ENCODE measurements at places on chromosomes 7 and 10.

- no peak for DNase-seq
These were observed 204.7 kb downstream of the SEMA3D start for GRCh38 chr7:84982199-84982598.

- DNase-seq, result no peak
These were observed 13.4 kb downstream of the JCAD start for GRCh38 chr10:30045961-30046360.

DNA sequence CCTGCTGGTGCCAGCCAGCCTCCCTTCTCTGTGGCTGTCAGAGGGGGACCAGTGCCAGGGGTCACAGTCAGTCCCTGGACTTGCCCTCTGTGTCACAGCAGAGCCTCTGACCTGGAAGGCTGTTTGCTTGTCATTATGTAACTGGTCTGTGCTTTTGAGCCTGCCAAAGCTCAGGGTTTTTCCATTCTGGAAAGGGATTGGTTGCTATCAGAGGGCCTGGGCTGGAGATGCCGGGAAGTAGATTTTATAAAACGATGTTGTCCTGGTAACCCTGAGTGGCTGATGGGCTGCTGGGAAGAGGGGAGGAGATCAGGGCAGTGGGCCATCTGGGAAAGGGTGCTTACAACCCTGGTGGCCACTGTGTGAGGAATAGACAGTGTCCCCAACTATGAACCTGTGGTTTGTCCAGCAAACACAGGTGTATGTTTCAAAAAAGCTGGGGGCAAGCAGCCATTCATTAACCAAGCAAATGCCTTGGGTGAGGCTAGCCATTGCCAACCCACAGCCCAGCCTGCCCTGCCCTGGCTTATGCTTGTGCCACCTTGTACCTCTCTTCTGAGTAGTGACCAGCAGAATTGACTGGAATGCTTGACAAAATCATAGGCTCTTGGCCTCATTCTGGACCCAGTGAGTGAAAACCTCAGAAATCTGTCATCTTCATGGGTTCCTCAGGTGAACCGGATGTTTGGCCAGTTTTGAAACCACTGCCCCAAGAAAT, 21.6 kb downstream of the SFTPD start:
- no peak for DNase-seq

- no peak for DNase-seq
These were observed 455.6 kb upstream of the FZD8 start for GRCh38 chr10:36097696-36098095.

DNA sequence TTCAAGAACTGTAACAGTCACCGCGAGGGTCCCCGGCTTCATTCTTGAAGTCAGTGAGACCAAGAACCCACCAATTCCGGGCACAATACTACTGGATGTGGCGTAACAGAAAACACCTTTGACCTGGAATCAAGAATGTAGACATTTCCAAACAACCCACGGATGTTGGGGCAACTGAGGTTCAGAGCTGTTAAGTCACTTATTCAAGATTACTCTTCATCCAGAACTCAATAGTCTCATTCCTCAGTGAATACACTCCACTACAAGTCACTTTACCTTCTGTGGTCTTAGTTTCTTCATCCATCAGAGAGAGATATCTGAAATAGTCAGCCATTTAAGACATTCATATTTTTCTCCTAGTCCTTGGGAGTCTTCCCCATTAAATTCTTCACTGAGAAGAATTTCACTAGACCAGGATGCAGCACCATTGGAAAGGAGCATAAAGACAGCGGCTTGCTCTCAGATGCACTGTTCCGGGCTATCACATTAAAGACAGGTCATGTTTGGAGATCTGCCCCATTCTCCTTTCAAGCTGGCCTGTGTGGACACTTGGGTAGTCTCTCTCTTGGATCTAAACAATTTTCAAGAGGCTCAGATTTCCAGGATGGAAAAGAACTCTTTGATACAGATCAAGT, 32.3 kb upstream of the ARID5B start:
- DNase-seq, result no peak

GRCh38 chr7:105136221-105136620, 122.2 kb downstream of the KMT2E start:
- no peak for DNase-seq

DNA sequence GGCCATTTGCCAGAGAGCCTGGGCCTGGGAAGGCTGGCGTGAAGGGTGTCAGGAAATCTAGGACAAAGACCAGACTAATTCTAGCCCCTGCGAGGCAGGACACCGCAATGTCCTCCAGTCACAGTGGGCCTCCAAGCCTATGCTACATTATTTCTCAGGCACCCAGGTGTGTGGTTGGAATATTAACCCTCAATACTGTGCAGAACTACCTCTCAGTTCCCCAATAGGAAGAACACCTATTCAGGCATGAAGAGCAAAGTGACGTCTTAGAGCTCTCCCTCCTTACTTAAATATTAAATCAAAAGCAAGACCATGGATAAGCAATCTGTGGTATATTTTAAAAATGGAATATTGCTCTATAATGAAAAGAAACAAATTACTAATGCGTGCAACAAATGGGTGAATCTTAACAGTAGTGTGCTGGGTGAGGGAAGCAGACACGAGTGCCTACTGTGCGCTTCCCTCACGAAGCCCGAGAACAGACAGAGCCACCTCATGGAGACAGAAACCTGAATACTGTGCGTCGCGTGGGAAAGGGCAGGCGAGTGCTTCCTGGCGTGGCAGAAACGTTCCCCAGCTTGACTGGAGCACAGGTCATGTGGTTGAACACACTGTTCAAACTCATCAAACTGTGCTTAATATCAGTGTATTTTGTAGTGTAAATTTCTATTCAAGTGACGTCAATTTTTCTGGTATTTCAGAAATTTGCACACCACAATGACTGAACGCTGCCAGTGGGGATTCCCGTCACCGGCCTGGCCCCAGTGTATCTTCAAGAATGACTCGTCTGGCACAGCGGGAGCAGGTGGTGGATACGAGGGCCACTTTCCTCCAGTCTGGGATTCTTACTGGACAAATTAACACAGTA, 15.5 kb upstream of the PTPRN2 start:
- DNase-seq, result no peak

DNA sequence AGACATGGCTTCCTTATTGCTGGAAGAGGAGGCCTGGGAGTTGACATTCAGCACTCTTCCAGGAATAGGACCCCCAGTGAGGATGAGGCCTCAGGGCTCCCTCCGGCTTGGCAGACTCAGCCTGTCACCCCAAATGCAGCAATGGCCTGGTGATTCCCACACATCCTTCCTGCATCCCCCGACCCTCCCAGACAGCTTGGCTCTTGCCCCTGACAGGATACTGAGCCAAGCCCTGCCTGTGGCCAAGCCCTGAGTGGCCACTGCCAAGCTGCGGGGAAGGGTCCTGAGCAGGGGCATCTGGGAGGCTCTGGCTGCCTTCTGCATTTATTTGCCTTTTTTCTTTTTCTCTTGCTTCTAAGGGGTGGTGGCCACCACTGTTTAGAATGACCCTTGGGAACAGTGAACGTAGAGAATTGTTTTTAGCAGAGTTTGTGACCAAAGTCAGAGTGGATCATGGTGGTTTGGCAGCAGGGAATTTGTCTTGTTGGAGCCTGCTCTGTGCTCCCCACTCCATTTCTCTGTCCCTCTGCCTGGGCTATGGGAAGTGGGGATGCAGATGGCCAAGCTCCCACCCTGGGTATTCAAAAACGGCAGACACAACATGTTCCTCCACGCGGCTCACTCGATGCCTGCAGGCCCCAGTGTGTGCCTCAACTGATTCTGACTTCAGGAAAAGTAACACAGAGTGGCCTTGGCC, 4.3 kb downstream of the PGAM2 start:
- DNase-seq, result no peak

DNA sequence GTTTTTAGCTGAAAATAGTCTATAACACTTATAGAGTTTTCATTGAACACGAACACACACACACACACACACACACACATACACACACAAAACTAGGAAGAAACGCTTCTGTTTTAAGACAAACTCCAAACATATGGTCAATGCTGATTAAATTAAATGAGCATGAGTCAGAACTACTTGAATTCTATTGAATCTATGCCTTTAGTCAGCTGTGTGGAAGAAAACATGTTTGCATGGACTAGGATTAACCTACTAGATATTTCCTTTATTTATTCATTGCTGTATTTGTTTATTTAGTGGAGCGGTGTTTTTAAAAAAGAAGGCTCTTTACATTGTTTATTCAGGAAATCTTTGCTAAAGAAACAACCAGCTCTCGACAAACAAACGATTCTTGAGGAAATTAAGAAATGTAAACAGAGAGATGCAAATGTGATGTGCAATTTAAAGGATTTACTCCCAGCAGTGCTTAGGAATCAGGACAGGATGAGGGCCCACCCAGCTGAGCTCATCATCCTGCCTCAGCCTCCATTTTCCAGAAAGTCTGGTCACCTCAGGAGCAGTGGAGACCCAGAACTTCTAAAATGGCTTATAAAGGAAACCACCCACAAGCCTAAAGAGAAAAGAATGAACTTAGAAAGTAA, 83.2 kb downstream of the PDE1C start:
- DNase-seq, result no peak

DNA sequence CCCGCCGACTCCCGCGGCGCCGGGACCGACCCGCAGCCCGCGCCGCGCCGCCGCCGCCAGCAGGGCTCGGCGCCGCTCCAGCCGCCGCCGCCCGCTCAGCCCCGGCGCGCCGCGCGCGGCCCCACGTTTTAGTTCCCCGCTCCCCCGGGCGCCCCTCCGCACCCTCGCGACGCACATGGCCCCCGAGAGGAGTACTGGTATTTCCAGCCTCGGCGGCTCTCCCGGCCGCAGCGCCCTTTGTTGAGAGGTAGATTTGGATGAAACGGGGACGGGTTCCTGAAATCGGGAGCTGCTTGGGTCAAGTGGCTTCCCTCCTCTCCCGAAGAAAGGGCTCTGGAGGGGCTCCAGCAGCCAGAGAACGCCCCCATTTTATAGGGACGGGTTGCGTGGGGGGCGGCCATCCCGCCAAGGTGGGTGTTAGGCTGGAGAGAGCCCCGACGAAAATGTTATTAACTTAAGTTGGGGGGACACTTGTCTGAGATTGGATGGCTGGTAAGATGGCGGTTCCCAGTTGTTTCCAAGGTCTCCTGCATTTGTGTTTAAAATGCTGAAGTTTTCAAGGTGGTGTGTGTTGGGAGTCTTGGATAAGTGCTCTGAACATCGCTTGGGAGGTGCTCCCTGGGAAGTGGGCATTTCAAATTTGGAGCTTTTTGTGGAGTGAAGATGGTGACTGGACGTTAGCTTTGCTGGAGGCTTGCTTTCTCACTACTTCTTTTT, 1.2 kb downstream of the BMI1 start:
- DNase-seq, result no peak

- DNase-seq, result no peak
These were observed 205.7 kb downstream of the SLC25A13 start for GRCh38 chr7:96116173-96116572.

- no peak for DNase-seq
These were observed 12.7 kb upstream of the FOXL3 start for GRCh38 chr7:277228-277627.

DNA sequence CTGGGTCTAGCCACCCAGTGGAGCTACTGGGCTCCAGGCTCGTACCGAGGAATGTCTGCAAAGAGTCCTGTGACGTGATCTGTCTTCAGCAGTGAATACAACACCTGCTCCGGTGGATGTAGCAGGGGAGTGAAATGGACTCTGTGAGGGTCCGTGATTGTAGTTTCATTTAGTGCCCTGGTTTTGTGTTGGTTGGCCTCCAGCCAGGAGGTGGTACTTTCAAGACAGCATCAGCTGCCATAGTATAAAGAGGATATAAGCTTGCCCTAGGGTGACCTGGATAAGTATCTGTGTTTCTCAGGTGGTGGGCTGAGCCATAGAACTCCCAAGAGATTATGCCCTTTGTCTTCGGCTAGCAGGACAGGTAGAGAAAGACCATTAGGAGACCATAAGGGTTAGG, 24.6 kb upstream of the WNT2 start:
- no peak for DNase-seq

GRCh38 chr7:35351466-35351865, 97.6 kb upstream of the TBX20 start:
- no peak for DNase-seq

Measured in stimulated activated CD4-positive, alpha-beta T cell treated with anti-CD3 and anti-CD28 coated beads, Interleukin-12 subunit alpha, Interleukin-12 subunit beta, amount 100 ng/mL, for 24 hours (primary cell).